ENCODE measurements at places on chromosomes 3 and 15. TPM values are rescaled to one million over a fixed set of nuclear protein-coding genes. Genes with fewer than 3 reads are reported as not detected.

The IL17RC gene
- 36.0 TPM for total RNA-seq

GRCh38 chr3:172211123-172211522, 171.7 kb downstream of the FNDC3B start:
- no peak for DNase-seq

The TRPC1 gene
- 8.0 TPM for total RNA-seq

The SAXO2 gene
- total RNA-seq = 2.6 TPM

GRCh38 chr15:44500555-44500954, 36.4 kb upstream of the EIF3J start:
- DNase-seq = no peak

DNA sequence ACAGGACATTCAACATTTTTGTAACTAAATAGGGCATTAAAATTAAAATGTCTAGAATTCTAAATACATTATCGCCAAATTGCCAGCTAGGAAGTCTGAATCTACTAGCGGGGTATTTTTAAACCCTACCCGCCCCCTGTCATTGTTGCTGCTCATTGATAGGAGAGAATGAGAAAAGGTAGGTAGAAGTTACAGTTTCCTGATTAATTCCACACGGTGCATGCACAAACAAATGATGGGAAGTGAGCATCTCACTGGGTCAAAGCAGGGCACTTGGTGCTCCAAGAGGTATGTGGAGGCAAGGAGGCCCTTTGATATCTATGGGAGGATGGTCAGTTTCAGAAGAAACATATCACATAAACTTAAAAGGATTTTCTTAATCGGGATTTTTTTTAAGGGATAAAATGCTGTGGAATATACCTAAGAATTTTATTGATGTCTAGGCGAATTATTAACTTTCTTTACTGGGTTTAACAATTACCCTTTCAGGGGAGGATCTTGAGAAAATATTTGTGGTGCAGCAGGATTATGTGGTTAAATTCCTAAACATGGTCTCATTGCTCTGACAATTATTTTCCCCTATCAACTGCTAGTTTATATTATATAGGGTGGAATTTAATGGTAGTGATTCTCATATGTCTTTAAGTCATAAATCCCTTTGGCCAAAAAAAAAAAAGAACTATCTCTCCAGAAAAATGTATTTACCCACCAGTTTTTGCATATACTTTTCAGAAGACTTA, 236.0 kb upstream of the GOLGA6L4 start:
- DNase-seq = no peak

GRCh38 chr3:40477666-40478065, 744 bp downstream of the ZNF619 start:
- no peak for DNase-seq

Measured in left ventricle myocardium superior (tissue), 1 donor.